ENCODE measurements at places on chromosomes 7 and 10.

GRCh38 chr10:131755200-131755599 lies 145.6 kb upstream of the PPP2R2D start:
- no peak overlapping the region for H3K27ac ChIP-seq
- DNase-seq, result no peak
- H3K4me1 ChIP-seq, result no peaks in the 10 kb centered on the region
- no peaks in the 10 kb centered on the region for H3K27me3 ChIP-seq
- H3K36me3 ChIP-seq, result no peaks in the 10 kb centered on the region

GRCh38 chr7:1733206-1733907 lies 63.3 kb downstream of the ELFN1 start:
- peaks cover 2% of the 10 kb centered on the region for H3K27me3 ChIP-seq
- DNase-seq, result no peak

DNA sequence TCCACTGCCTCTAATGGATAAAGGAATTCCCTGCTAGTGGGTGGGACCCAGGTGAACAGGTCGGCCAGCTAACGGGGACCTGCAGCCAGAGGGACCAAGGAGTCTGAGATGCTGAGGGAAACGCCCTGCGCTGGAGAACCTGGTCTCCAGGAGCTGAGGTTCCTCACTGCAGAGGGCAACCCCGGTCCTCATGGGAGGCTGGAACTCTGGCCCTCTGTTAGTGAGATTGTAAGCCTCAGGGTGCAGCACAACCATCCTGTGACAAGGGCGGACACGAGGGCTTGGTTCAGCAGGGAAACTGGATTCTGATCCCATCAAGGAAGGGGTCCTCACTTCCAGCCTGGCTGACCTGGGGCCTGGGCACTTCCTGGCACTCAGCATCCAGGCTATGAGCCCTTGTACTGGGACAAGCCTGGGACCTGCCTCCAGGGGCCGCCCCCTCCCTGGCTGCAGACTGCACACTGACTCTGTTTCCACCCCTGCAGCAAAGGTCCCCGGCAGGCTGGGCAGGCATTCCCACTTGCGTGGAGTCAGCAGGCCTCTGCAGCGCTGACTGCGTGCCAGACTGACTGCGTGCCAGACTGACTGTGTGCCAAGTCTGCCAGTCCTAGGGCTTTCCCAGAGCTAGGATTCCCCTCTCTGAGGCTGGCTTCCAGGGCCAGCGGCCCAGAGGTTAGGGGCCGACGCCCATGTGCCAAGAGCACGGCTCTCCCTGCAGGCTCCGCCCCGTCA lies 143.2 kb downstream of the MAPK8 start:
- no peak for DNase-seq
- H3K36me3 ChIP-seq, result peaks cover 7% of the 10 kb centered on the region
- peaks cover 11% of the 10 kb centered on the region for H3K4me1 ChIP-seq
- no peak overlapping the region for H3K4me3 ChIP-seq

DNA sequence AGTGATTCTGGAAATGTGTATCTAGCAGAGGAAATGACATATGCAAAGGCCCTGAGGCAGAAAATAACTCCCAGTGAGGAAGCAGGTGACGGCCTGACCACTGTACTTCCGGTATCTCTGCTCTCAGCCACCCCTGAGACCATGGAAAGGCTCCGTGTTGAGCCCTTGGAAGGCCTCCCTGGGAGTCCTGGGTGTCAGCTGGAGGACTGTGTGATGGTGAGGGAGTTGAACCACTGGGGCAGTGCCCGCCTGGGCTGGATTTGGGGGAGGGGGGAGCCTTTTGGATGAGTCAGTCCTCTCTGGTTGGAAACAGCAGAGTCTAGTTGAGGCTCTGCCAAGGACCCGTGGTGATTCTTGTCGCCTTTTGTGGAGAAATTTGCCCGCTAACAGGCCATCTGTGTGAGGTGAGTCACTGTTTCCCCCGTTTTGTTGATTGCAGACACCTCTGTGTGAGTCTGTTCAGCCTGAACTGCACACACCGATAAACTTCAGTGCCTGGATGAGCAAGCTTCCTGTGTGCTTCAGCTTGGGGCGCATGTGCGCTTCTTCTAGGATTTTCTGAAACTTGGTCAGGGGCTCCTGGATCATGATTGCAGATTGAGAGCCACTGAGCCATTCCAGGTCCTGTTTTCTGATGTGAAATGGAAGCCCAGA lies 98.6 kb downstream of the GRK5 start:
- no peaks in the 10 kb centered on the region for H3K27me3 ChIP-seq
- peaks cover 35% of the 10 kb centered on the region for H3K4me1 ChIP-seq
- peak overlapping the region; percentile 72 for H3K27ac ChIP-seq
- H3K36me3 ChIP-seq, result no peaks in the 10 kb centered on the region
- peak; percentile 99 for DNase-seq
- peak overlapping the region; percentile 6 for H3K4me3 ChIP-seq

GRCh38 chr7:4248295-4248694 lies 433.8 kb upstream of the FOXK1 start:
- no peaks in the 10 kb centered on the region for H3K36me3 ChIP-seq
- H3K27me3 ChIP-seq, result no peaks in the 10 kb centered on the region
- H3K4me1 ChIP-seq, result no peaks in the 10 kb centered on the region
- DNase-seq, result no peak
- no peak overlapping the region for H3K4me3 ChIP-seq

GRCh38 chr7:110609336-110609735 lies 481.6 kb upstream of the LRRN3 start:
- H3K4me3 ChIP-seq, result no peak overlapping the region
- H3K27me3 ChIP-seq, result no peaks in the 10 kb centered on the region
- no peak overlapping the region for H3K27ac ChIP-seq
- no peaks in the 10 kb centered on the region for H3K36me3 ChIP-seq
- H3K4me1 ChIP-seq, result no peaks in the 10 kb centered on the region

GRCh38 chr7:82964150-82964882 lies 198.4 kb downstream of the PCLO start:
- no peak for DNase-seq
- H3K36me3 ChIP-seq, result no peaks in the 10 kb centered on the region
- H3K27ac ChIP-seq, result no peak overlapping the region
- H3K27me3 ChIP-seq, result no peaks in the 10 kb centered on the region

- no peak overlapping the region for H3K27ac ChIP-seq
- H3K4me3 ChIP-seq, result no peak overlapping the region
- no peak for DNase-seq
- H3K36me3 ChIP-seq, result no peaks in the 10 kb centered on the region
- no peaks in the 10 kb centered on the region for H3K27me3 ChIP-seq
Observed at GRCh38 chr7:156236936-156237599, 403.5 kb upstream of the RNF32 start.

DNA sequence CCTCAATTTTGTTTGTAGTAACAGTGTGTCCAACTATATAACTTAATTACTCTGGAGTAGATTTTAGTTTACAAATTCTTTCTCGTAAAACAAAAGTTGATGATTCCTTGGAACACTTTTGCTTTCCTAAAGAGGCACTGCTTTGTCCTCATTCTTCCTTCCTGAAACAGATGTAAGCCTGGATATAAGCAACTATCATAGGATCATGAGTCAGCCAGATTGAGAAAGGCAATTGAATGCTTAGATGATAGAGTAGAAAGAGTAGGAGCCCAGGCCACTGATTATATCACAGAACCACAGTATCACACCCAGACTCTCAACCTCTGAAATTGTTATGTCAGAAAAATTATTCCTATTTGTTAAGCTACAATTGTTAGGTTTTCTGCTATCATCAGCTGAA lies 69.9 kb downstream of the TMEM106B start:
- H3K4me3 ChIP-seq, result no peak overlapping the region
- H3K4me1 ChIP-seq, result no peaks in the 10 kb centered on the region
- H3K27ac ChIP-seq, result no peak overlapping the region
- H3K27me3 ChIP-seq, result no peaks in the 10 kb centered on the region
- peak; percentile 55 for DNase-seq

- no peak for DNase-seq
- no peaks in the 10 kb centered on the region for H3K4me1 ChIP-seq
- no peak overlapping the region for H3K27ac ChIP-seq
- H3K36me3 ChIP-seq, result peaks cover 2% of the 10 kb centered on the region
- no peaks in the 10 kb centered on the region for H3K27me3 ChIP-seq
- H3K4me3 ChIP-seq, result no peak overlapping the region
Observed at GRCh38 chr7:67343114-67343513, 346.5 kb downstream of the TYW1 start.

- no peaks in the 10 kb centered on the region for H3K36me3 ChIP-seq
- H3K4me1 ChIP-seq, result no peaks in the 10 kb centered on the region
- H3K4me3 ChIP-seq, result no peak overlapping the region
Observed at GRCh38 chr10:132111121-132111731, 45.5 kb downstream of the JAKMIP3 start.

DNA sequence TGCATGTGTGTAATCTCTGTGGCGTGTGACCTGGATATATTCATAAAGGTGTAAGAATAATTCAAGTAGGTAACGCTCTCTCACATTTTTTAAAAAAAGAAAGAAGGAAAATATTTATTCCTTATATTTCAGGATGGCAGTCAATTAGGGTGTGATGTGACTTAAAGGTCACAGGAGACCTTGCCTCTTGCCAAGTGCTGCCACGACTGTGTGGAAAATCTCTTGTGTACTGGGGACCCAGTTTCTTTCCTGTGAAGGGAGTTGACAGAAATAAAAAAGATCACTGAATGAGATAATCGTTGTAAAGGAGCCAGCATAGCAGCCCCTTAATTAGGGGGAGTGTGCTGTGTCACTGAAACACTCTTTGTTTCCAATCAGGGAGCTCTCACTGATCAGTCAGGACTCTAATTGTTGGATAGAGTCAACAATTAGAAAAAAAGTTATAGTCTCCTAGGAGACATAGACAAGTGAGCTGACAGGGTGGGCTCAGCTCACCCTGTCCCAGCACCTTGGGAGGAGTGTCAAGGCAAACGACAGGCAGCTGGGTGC lies 31.1 kb downstream of the PTPRE start:
- H3K4me3 ChIP-seq, result no peak overlapping the region
- no peaks in the 10 kb centered on the region for H3K36me3 ChIP-seq
- no peaks in the 10 kb centered on the region for H3K27me3 ChIP-seq
- peaks cover 7% of the 10 kb centered on the region for H3K4me1 ChIP-seq
- H3K27ac ChIP-seq, result no peak overlapping the region
- DNase-seq, result no peak

DNA sequence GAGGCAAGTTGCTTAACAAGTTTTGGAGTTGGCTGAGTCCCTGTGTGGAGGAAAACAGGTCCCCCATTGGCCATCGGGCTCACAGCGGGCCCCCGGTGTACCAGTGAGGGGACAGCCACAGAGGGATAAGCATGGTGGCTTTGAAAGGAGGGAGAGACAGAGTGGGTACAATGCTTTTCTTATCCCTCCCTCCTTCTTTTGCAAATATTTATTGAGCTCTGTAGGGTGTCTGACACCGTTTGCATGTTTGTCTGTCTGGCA lies 2.8 kb downstream of the HTRA1 start:
- no peak overlapping the region for H3K27ac ChIP-seq
- no peaks in the 10 kb centered on the region for H3K36me3 ChIP-seq
- peaks cover 5% of the 10 kb centered on the region for H3K27me3 ChIP-seq
- H3K4me3 ChIP-seq, result no peak overlapping the region

DNA sequence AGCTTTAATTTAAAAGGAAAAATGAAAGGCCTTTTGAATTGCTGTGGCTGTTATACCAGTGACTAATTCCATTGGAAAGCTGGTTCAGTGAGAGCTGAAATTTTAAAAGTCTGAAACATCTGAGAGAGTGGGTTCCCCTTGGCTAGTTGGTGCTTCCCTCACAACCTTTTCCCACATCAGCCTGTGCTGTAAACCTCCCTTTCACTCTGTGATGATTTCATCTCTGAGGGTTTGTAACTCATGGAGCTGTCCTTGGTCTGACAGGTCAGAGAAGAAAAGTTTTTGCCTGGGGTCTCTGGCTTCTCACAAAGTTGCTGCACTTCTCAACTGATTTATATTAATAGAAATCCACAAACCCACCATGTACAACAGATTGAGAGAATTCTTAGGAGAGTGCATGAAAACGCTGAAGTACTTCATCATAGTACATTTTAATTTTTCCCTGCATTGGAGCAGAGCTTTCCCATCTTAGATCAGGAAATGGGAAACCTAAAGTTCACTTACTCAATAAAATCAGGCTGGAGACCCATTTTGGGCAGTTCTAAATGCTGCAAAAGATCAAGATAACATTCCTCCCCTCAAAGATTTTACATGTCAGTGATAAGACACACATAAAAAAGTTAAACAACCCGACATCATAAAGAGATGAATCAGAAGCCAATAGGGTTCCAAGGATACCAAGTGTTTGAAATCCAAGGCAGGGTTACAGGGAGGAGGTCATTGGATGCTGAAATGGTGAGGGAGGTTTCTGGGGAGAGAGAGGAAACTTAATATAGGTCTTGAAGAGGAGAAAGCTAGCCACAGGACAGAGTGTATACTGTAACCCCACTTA lies 157.0 kb upstream of the MKLN1 start:
- H3K4me3 ChIP-seq, result no peak overlapping the region
- no peaks in the 10 kb centered on the region for H3K36me3 ChIP-seq
- peak; percentile 23 for DNase-seq
- peaks cover 9% of the 10 kb centered on the region for H3K4me1 ChIP-seq

GRCh38 chr7:118826246-118826645 lies 601.7 kb downstream of the ANKRD7 start:
- DNase-seq, result no peak
- H3K27me3 ChIP-seq, result no peaks in the 10 kb centered on the region
- H3K27ac ChIP-seq, result no peak overlapping the region
- no peaks in the 10 kb centered on the region for H3K36me3 ChIP-seq

- H3K27ac ChIP-seq, result no peak overlapping the region
- no peak for DNase-seq
Observed at GRCh38 chr10:95791425-95791979, 35.5 kb downstream of the ENTPD1 start.

DNA sequence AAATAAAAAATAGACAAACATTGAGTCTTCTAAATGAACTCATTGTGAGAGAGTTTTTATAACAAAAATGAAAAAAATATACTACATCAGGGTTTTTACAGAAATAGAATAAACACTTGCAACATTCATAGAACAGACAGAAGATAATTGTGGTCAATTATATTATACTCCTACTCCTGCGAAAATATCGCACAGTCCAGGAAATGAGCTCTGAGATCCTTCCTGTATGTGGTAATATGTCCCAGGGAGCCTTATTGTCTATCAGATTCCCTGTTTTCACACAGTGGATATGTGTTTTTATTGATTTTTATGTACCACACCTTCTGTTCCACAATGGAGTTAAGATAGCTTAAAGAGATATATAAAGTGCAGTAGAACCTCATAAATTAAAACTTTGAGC lies 27.5 kb upstream of the RELN start:
- H3K36me3 ChIP-seq, result no peaks in the 10 kb centered on the region
- H3K27me3 ChIP-seq, result no peaks in the 10 kb centered on the region
- no peak overlapping the region for H3K4me3 ChIP-seq
- DNase-seq, result no peak
- H3K27ac ChIP-seq, result no peak overlapping the region

DNA sequence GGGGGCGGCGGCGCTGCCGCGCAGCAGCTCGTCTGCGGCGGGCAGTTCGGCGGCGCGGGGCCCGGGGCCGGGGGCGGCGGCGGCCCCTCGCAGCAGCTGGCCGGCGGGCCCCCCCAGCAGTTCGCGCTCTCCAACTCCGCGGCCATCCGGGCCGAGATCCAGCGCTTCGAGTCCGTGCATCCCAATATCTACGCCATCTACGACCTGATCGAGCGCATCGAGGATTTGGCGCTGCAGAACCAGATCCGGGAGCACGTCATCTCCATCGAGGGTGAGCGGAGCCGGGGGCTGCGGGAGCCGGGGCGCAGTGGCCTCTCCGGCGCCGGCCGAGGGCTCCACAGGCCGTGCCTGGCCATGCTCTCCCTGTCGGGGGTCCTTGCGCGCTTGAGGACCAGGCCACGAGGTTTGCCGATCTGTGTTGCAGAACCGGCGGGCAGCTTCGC lies 548 bp downstream of the AGAP3 start:
- no peak for DNase-seq
- peak overlapping the region; percentile 83 for H3K4me3 ChIP-seq
- H3K27ac ChIP-seq, result peak overlapping the region; percentile 59
- no peaks in the 10 kb centered on the region for H3K36me3 ChIP-seq
- H3K4me1 ChIP-seq, result peaks cover 42% of the 10 kb centered on the region

All from astrocyte (in vitro differentiated cells and primary cell).